ENCODE measurements at places on chromosomes 7 and 10. TPM values are rescaled to one million over a fixed set of nuclear protein-coding genes. Genes with fewer than 3 reads are reported as not detected.

Gene SPDYE18
- not detected for total RNA-seq

Gene TMEM209
- 52.1 TPM for total RNA-seq

- H3K4me1 ChIP-seq = no peaks in the 10 kb centered on the region
- H3K4me3 ChIP-seq = no peak overlapping the region
- no peaks in the 10 kb centered on the region for H3K36me3 ChIP-seq
- H3K27me3 ChIP-seq = no peaks in the 10 kb centered on the region
- no peak for DNase-seq
- H3K27ac ChIP-seq = no peak overlapping the region
Observed at GRCh38 chr7:116933465-116933864, 19.8 kb upstream of the ST7 start.

- peak overlapping the region; percentile 57 for H3K27ac ChIP-seq
- H3K4me1 ChIP-seq = peaks cover 15% of the 10 kb centered on the region
- H3K4me3 ChIP-seq = peak overlapping the region; percentile 49
Observed at GRCh38 chr10:95295031-95295755, 4.4 kb upstream of the PDLIM1 start.

DNA sequence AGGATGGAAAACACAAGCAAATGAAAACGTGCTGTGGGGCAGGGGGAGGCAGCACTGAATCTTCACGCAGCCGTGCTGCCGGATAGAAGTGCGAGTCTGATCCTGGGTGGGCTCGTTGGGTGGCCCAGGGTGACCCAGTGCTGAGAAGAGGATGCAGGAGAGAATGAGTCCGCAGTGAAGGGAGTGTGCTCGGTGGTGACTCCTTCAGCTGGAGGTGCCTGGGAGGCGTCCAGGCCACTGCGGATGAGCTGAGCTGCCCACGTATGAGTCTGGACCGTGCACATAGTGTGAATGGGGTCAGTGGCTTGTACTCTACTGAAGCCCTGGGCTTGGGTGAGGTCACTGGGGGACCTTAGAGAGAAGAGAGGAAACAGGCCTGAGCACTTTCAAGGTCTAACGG, 190.0 kb upstream of the MGMT start:
- no peak overlapping the region for H3K27ac ChIP-seq
- no peak for DNase-seq
- no peaks in the 10 kb centered on the region for H3K4me1 ChIP-seq
- no peaks in the 10 kb centered on the region for H3K27me3 ChIP-seq
- no peak overlapping the region for H3K4me3 ChIP-seq

DNA sequence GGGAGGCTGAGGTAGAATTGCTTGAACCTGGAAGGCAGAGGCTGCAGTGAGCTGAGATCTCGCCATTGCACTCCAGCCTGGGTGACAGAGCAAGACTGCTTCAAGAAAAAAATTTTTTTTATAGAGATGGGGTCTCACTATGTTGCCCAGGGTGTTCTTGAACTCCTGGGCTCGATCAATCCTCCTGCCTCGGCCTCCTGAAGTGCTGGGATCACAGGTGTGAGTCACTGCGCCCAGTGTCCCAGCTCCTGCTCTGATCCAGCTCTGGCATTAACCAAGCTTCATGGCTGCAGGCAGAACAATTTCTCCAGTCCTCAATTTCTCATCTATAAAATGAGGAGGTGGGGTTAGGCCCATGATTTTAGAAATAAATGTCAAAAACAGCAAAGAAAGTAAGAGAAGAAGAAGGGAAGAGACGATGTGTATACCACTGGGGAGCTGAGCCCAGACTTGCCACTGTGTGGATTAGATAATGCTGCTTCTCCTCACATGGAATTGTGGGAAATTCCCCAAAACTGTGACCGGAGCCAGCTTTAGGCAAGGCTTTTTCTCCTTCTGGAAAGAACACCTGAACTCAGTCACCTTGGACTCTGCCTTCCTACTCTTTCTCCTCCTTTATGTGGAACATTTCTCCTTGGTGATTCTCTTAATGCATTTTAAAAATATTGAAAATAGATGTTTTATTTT, 25.5 kb downstream of the IL15RA start:
- H3K27me3 ChIP-seq = no peaks in the 10 kb centered on the region
- DNase-seq = no peak
- H3K27ac ChIP-seq = no peak overlapping the region

DNA sequence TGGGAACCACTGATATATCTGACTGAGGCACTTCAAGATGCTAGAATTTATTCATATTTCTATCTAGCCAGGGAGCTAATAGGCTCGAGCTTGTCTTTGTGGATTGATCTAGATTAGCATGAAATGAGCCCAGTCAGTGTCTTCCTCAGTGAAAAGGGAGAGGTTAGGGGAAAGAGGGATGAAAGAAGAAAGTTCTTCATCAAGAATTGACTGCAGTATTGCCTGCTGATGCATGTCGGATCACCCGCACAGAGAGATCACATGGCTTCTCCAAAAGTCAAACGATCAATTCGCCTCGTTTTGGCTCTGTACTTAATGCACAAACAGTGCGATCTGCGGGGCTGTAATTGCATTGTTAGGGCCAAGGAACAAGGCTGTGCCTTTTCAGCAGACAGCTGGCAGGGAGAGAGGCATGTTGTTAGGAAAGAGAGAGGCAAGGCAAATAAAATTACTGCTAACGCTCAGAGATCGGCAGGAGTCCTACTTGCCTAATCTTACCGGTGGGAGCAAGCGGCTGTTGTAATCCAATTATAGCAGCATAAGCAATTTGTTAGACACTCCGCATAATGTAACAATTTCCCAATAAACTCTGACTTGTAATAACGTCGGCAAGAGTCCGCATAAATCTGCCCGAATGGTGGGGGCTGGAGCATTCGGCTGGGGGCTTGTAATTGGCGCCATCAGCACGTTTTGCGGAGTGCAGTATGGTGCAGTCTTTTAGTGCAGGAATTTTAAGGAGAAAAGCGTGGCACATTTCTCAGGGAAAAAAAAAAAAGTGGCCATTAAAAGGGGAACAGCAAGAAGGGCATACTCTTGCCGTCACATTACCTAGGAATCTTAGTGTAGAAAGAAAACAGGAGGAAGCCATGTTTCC, 102.1 kb downstream of the POLL start:
- H3K36me3 ChIP-seq = no peaks in the 10 kb centered on the region
- no peaks in the 10 kb centered on the region for H3K27me3 ChIP-seq
- H3K27ac ChIP-seq = no peak overlapping the region
- DNase-seq = no peak
- no peak overlapping the region for H3K4me3 ChIP-seq

- no peak overlapping the region for H3K4me3 ChIP-seq
- no peaks in the 10 kb centered on the region for H3K4me1 ChIP-seq
- H3K27ac ChIP-seq = no peak overlapping the region
Observed at GRCh38 chr7:15087771-15088170, 185.2 kb upstream of the DGKB start.
